Stimulated activated CD4-positive, alpha-beta T cell treated with anti-CD3 and anti-CD28 coated beads, Interleukin-2, amount 100 ng/mL, for 48 hours (primary cell): ENCODE measurements at places on chromosomes 6 and 20.

- no peak for DNase-seq
Observed at GRCh38 chr6:51396583-51396982, 577.9 kb downstream of the TFAP2B start.

- DNase-seq = no peak
Observed at GRCh38 chr20:50533464-50533863, 23.3 kb downstream of the PTPN1 start.

DNA sequence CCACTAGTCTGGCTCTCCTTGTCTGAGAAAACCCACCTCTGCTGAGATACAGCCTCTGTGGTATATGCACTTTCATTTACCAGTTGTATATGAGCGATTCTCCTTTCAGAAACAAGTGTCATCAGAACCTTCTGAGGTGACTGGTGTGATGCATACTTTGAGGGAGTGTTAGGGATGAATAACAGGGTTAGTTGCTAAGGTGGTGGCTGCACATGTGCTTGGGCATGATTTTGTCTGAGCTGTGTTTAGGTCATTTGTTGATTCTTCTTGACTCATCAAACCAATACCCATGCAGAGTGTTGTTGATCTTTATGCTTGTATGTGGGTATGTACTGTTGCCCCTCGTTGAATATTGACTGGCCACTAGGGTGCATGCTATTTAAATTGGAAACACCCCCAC, 25.7 kb downstream of the DTD1 start:
- no peak for DNase-seq

DNA sequence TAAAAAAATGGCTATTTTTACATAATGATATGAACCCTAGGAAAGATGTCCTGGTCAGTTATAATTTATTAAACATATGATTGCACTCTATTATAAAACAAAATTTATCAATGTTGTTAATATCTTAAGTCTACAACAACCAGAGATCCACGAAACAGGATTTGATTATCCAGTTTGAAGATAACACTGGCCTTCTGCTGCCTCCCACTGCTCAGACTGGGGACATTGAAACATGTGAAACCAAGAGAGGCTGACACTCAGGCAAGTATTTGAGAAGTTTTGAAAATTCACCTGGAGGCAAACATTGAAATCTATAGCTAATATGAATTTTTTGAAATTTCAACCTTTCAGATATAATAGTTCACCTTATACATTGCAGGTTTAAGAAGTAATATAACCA, 219.3 kb upstream of the HSF2 start:
- no peak for DNase-seq

GRCh38 chr6:119896806-119897205, 547.2 kb upstream of the MAN1A1 start:
- DNase-seq = no peak

DNA sequence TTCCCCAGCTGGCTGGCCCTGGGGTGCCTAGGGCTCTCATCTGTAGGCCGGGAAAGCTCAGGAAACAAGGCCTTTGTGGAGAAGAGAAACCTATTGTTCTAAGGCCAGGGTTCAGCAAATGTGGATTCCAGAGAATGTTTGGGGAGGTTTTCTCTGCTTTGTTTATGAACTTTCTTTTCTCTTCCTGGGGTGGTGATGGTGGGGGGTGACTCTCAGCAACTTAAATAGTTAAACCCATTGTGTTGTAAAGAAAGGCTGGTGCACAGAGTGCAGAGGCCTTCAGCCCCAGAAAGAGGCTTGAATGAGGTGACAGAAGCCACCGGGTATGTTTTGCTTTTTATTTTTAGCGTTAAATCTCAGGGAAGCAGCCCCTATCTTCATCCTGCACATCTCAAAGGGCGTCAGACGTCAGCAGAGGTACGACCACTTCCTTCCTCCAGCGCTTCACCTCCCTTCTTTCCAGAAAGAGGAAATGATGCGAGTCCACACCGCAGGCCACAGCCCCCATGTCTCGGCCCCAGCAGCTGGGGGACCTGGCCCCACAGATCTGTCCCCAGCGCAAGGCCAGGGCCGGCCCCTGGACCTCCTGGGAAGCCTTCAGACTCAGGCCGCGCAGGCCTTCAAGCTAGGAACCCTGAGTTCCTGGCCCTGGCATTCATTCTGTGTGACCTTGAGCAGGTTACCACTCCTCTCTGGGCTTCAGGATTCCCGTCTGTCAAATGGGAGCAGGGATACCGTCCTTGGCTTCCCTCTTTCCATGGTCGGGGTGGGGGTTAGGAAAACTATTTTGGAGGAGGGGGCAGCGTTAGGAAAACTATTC, 605 bp upstream of the PPP1R16B start:
- peak; percentile 44 for DNase-seq

DNA sequence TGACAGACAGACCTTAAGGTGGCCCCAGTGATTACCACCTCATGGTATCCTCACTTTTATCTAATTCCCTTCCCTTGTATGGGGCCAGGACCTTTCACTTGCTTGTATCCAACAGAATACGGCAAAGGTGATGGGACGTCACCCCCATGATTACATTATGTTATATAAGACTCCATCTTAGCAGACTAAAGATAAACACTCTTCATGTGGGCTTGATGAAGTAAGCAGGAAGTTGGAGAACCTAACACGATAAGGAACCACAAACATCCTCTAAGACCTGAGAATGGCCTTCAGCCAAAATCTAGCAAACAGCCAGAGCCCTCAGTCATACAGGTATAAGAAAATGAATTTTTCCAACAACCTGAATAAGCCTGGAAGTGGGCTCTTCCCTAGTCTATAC, 8.0 kb downstream of the SLC17A3 start:
- DNase-seq = no peak

DNA sequence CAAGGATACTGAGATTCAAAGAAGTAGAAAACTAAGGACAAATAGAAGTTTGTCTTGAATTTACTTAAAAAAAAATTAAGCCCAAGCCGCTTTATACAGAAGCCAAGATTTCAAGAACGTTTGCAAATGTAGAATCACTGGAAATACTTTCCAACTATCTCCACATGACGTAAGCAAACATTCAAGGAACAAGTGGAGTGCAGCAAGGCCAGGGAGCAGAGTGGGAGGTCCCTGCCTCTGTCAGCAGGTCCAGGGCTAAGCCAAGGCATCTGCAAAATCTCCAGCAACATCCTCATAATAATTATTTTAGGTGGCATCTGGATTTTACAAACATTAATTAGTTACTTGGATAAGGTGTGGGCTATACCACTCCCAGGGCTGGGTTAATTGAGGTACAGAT, 60.1 kb upstream of the AKIRIN2 start:
- DNase-seq = no peak

DNA sequence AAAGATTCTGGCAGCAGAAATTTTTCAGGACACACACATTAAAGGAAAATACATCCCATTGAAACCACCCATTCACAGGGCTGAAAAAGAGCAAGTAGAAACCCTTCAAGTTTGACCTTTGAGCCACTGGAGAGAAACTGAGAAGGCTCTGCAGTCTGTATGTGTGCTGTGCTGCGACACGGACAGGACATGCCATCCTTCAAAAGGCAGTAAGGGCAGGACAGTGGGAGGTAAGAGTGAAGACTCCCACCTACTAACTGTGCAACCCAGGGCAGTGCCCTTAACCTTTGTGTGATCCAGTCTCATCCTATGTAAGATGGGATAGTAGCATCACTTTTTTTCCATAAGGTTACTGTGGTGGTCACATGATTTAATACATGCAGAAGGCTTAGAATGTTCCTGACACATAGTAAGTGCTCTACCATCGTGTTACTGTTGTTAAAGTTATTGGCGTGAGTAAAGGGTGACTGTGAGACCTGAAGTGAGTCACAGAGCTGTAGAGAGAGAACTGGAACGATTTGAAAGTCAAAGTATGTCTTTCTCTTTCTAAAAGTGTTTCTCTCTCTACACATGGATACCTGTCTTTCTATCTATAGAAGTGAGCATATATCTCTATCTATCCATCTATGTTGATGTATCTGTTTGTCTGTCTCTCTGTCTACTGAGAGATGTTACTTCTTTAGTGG, 153.7 kb upstream of the OLIG3 start:
- no peak for DNase-seq

DNA sequence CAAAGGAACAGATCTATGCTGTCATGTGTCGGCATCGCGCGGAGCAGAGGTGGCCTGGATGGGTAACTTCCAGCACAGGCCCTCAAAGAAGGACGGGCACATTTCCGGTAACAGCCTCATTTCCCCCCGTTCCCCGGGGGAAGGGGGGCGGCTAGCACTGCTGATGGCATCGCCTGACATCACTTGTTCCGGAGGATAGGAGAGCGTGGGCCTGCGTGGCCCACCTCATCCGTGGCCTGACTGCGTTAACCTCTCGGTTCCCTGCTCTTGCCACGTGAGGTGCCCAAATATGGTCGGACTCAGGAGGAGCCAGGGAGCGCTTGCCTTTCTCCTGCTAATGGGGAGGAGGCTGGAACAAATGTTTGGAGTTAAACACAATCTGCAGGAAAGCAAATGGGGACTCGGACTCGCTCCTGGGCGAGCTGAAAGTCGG, at the start of gene AKAP12:
Gene AKAP12, plus strand, starts transcription at position 365 of the 433 bp plus-strand sequence. CDS start 596 bp downstream, outside the sequence.
- no peak for DNase-seq

GRCh38 chr6:92847988-92848387, 571.4 kb downstream of the EPHA7 start:
- DNase-seq = no peak

GRCh38 chr6:150033207-150033771, 8.0 kb upstream of the RAET1L start:
- DNase-seq = no peak

DNA sequence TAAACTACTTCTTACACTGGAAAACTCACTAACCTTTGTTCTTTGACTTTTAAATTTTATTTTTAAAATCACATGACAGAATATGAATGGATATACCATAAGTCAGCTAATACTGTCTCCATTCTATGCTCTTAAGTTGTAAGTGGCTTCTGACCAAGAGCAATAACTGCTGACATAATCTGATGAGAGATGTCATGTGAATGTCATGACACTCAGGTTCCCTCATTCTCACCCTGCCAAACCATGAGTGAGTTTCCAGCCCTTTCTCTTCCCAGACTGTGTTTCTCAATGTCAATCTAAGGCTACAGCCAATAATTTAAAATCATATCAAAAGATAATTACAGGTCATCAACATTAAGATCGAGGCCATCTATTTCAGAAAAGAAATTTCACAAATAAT, 39.7 kb downstream of the KIF16B start:
- no peak for DNase-seq

DNA sequence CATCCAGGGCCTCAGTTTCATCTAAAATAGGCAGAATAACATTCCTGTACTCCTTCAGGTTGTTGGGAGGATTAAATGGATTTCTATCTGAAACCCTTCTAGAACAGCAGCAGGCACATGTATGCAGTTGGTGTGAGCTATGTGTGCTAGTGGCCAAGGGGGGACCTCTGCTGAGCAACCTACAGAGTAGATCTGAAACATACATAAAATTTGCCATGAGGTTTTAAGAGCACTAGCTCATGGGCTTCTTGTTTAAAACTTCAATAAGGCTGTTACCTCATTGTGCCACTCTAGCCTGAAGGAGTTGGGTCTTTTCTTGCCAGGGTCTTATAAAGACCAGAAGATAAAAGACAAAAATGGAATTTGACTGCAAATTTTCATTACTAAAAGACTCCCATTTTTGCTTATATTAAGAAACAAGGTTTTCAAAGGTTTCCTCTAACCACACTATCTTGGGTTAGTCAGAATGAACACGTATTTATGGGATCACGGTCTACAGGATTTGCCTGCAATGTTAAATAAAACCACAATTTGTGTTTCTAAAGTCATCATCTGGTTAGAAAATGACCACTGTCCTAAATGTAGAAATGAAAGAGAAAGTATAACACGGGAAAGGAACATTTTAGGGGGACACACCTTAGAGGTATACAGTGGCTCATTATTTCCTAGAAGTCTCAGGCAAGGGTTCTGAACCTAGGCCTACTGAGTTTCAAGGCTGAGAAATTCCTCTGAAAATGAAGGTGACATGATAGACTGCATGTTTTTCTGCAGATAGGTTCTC, 144.9 kb upstream of the OLIG3 start:
- no peak for DNase-seq

GRCh38 chr6:126945812-126946360, 172.6 kb upstream of the RSPO3 start:
- no peak for DNase-seq

GRCh38 chr6:8006208-8006607, 58.0 kb downstream of the BLOC1S5 start:
- DNase-seq = no peak

DNA sequence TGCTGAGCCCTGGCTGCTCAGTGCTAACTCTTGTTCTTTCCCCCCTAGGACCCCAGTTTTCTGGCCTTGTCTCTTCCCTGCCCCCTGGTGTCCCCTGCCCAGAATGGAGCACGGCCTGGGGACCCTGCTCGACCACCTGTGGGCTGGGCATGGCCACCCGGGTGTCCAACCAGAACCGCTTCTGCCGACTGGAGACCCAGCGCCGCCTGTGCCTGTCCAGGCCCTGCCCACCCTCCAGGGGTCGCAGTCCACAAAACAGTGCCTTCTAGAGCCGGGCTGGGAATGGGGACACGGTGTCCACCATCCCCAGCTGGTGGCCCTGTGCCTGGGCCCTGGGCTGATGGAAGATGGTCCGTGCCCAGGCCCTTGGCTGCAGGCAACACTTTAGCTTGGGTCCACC, 11.9 kb downstream of the CCN5 start:
- DNase-seq = no peak

GRCh38 chr20:51791626-51792025, 10.7 kb downstream of the SALL4 start:
- DNase-seq = no peak

GRCh38 chr6:75204217-75204958, 1.5 kb downstream of the COL12A1 start:
- no peak for DNase-seq

- DNase-seq = no peak
Observed at GRCh38 chr6:20416567-20417345, 15.1 kb downstream of the E2F3 start.

DNA sequence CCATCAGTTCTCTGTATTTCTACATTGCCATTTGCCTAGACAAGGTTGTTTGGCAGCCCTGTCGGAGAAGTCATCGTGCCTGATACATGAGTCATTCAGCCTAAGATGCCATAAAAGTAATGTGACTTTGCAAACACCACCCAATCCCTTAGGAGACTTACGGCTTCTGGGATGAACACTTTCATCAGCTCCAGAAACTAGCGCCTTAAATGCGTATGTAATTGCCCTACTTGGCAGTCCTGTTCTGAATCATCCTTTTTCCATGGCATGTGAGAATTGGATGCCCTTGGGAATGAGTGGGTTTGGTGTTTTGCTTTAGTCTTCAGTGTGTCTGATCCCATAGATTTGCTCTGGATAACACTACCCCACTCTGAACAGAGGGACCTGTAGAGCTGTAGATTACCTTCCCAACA, 158.5 kb downstream of the SASH1 start:
- DNase-seq = no peak

- no peak for DNase-seq
Observed at GRCh38 chr6:139531148-139532115, 157.0 kb upstream of the CITED2 start.
